ENCODE measurements at places on chromosomes 2 and 18. TPM values are rescaled to one million over a fixed set of nuclear protein-coding genes. Genes with fewer than 3 reads are reported as not detected.

GAD1 gene
- total RNA-seq: not detected

NTSR2 gene
- total RNA-seq: not detected

ALPP gene
- 6.0 TPM for total RNA-seq

CBLN2 gene
- total RNA-seq: not detected

FBXO48 gene
- total RNA-seq: 2.3 TPM

- peak; percentile 66 for DNase-seq
- peaks cover 22% of the 10 kb centered on the region for H3K4me1 ChIP-seq
- no peaks in the 10 kb centered on the region for H3K36me3 ChIP-seq
These were observed 8.6 kb upstream of the PLEKHM3 start for GRCh38 chr2:208033701-208034502.

- H3K36me3 ChIP-seq: no peaks in the 10 kb centered on the region
- H3K4me1 ChIP-seq: no peaks in the 10 kb centered on the region
- H3K27me3 ChIP-seq: no peaks in the 10 kb centered on the region
- no peak for DNase-seq
- no peak overlapping the region for H3K4me3 ChIP-seq
These were observed 369.8 kb downstream of the DPP10 start for GRCh38 chr2:114812261-114812660.

GRCh38 chr18:14089191-14089590 lies 43.0 kb downstream of the ZNF519 start:
- H3K4me3 ChIP-seq: no peak overlapping the region
- no peak overlapping the region for H3K27ac ChIP-seq
- DNase-seq: no peak
- H3K27me3 ChIP-seq: no peaks in the 10 kb centered on the region
- H3K4me1 ChIP-seq: no peaks in the 10 kb centered on the region

- no peaks in the 10 kb centered on the region for H3K27me3 ChIP-seq
- no peaks in the 10 kb centered on the region for H3K36me3 ChIP-seq
- H3K27ac ChIP-seq: no peak overlapping the region
- no peak for DNase-seq
- H3K4me3 ChIP-seq: no peak overlapping the region
These were observed 252.1 kb downstream of the SLC8A1 start for GRCh38 chr2:40199771-40200170.

DNA sequence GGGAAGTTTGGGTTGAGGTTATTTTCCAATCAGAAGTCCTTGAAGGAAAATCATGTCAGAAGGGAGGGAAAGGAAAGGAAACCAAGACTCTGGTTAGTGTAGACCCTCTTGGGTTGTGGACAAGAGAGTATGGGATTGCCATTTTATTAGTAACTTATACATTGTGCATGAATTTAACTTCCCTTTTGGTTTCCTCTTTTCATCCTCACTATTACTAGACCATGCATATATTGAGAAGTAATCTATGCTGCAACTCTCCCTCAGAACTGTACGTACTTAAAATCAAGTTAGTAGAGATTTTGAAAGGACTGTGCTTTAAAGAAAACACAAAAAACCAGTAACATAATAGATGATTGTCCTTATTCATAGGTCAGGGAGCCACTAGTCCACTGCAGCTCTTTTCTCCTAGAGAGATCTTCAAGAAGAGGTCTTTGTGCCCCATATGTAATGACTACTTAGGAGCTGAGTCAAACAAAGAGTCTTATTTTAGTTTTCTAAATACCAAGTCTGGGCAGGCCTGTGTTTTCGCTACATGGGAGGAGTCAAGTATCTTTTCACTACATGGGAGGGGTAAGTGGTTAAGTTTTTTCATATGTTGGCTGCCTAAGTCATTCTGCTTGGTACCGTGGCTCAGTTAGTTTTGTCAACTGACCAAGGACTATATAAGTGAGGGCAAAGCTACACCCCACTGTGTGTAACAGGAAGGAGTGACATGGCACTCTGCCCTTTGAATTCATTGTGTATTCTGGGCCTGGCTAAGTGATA lies 25.2 kb upstream of the FAM117B start:
- no peaks in the 10 kb centered on the region for H3K27me3 ChIP-seq
- DNase-seq: no peak
- H3K4me3 ChIP-seq: no peak overlapping the region
- peak overlapping the region; percentile 40 for H3K27ac ChIP-seq
- no peaks in the 10 kb centered on the region for H3K36me3 ChIP-seq

DNA sequence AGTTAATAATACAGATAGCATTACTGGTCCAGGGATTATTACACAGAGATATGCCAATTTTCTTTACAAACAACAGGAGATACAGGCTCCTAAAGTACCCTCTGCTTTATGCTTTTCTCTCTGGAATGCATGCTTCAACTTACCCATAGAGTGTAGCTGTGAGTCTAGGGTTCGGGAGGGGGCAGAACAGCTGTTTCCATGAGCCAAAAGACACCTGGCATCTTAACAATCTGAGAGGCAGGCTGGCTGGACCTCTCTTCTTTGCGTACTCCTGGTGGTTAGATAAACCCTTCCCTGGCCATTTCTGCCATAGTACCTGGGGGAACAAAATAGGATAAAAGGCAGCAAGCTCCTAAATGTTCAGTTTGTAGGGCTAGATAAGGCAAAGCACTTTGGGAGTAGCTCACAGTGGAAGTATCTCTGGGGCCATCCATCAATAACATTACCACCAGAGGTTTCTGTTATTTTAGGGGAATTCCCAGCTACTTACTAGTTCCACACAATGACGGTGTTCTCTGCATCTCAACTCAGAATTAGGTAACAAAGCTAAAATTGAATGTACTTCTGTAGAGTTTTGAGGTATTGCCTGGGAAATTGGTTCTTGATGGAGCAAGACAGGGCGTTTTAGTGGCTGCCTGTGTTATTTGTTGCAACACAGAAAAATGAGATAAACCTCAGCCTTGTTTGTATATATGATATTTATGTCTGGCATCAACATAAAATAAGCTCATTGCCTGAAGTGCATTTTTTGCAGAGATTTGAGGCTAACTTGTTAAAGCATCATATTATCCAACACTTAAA lies 6.2 kb upstream of the CCDC85A start:
- H3K4me3 ChIP-seq: no peak overlapping the region
- H3K36me3 ChIP-seq: no peaks in the 10 kb centered on the region
- no peak overlapping the region for H3K27ac ChIP-seq
- no peak for DNase-seq
